ENCODE measurements at places on chromosomes 5 and 9.
A peak's percentile ranks its signal among the peaks of the same experiment; 100 is the strongest.

- ATAC-seq: no peak
Measured at GRCh38 chr5:147391781-147392180, 118.1 kb downstream of the DPYSL3 start.

DNA sequence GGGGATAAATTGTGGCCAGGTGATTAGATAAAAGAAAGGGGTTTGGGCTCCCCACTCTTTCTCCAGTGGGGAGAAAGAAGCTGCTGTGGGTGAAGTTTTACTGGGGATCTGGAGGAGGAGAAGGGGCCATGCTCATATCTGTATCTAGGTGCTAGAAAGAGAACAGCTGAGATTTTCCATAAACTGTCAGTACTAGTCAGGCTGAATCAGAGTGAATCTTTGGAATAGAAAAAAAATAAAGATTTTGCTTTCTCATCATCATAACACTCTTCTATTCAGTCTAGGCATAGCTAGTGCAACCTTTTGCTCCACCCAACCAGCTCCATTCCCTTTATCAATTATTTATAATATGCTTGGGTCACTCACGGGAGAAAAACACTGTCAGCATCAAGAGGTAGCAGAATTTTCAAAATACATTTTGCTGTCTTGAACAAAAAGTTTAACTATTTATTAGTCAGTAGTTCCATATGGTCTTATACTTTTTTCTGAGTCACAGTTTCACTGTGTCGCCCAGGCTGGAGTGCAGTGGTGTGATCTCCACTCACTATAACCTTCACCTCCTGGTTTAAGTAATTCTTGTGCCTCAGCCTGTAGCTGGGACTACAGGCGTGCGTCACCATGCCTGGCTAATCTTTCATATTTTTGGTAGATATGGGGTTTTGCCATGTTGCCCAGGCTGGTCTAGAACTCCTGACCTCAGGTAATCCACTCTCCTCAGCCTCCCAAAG, 21.3 kb upstream of the ERMP1 start:
- peak; percentile 63 for ATAC-seq

DNA sequence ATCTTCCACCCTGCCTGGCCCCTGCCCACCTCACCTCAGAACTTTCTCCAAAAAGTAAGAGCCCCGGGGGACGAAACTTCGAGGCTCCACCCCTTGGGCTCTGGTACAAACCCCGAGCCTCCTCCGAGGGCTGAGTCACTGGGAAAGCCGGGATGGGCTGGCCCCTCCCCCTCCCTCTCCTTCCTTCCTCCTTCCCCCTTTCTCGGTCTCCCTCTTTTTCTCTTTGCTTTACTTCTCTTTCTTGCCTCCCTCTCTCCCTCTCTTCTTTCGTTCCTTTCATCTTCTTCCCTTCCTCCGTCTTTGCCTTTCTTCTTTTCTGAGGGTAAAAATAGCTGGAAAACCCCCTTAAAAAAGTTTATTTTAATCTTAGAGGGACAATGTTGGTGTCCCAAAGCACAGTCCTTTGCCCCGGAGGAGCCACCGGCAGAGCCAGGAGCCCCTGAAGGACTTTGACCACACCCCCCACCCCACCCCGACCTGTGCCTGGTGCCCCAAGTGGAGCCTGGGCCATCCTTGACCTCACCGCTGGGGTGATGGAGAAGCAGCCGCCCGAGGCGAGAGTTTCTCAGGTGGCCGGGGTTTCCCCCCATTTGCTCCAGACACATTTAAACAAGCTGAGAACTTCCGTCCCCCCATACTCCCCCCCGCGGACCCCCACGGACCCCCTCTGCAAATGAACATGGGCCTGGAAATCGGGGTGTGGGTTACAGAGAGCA, 5.7 kb upstream of the NOTCH1 start:
- peak; percentile 42 for ATAC-seq

- ATAC-seq: no peak
Measured at GRCh38 chr9:120852240-120853010, 9.7 kb upstream of the PSMD5 start.

DNA sequence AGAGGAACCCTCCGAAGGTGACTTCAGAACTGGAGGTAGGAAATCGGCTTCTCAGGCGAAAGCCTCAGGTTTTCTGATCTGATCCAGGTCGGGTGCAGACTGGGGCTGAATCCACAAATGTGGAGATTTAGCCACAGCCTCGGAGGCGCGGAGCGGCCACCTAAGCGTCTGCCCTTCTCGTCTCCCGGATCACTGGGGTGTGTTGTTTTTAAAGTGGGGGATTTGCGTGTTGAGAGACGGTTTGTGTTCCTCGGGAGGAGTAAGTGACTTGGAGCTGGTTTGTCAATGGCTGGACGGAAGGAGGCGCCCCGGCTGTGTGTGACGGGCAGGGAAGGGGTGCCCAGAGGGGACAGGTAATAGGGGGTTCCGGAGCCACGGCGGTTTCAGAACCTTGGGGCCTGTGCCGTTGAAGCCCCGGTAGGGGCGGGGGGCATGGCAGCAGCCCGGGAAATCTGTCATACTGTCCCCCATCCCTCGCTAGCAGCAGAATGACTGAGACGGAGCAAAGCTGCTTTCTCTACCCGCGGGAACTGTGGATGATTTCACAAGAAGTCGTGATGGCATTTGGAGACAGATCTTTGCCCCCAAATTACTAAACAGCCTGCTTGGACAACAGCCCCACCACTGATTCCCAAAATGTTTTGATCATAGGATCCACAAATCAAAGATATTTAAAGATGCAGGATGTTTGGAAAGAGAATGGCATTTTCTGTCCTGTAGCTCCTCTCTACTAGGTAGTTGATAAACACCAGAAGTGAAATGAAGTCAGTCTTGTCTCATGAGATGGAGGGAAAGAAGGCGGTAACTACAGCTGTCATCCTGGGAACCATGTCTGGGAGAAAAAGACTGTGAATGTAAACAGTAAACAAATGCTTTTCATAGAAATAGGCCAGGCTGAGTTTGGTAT, 216.5 kb downstream of the PDZD2 start:
- ATAC-seq: peak; percentile 11

GRCh38 chr9:100731038-100731556, 153.2 kb downstream of the CAVIN4 start:
- ATAC-seq: no peak

- ATAC-seq: peak; percentile 28
Measured at GRCh38 chr5:90528601-90529193, 687 bp downstream of the LYSMD3 start.

GRCh38 chr9:35859990-35860339, 10.2 kb downstream of the OR13J1 start:
- no peak for ATAC-seq

DNA sequence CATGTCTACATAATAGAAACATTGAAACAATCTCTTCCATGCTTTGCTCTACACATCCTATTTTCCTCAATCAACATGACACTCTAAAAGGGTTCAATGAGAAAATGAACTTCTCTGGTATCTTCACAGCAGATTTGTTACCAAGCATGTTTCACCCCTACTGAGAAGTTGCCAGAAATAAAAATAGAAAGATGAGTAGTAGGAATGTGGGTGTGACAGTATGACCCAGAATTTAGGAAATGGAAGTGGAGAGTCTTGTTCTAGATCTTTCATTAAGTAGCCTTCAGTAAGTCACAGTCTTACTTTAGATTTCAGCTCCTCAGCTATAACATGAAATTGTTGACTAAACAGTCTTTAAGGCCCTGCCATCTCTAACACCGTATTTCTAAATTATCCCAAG, 581.8 kb downstream of the EFNA5 start:
- ATAC-seq: no peak

GRCh38 chr5:73638344-73639095, 12.5 kb downstream of the ARHGEF28 start:
- no peak for ATAC-seq

DNA sequence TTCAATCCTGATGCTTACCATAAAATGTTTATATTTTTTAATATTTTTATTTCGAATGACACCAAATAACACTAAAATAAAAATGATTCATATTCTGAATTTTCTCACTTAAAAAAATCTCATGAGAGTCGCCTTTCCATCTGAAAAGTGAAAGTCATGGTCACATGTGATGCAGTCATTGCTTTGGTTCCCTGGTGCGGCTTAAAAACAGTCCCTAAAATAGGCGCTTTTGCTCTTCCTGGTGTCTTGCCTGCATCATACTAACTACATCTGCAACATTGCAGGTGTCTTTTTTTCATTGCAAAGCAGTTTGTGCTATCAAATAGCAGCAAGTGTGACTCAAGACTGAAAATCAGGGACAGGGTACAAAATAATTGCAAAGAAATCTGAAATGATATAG, 185.2 kb upstream of the NREP start:
- no peak for ATAC-seq

DNA sequence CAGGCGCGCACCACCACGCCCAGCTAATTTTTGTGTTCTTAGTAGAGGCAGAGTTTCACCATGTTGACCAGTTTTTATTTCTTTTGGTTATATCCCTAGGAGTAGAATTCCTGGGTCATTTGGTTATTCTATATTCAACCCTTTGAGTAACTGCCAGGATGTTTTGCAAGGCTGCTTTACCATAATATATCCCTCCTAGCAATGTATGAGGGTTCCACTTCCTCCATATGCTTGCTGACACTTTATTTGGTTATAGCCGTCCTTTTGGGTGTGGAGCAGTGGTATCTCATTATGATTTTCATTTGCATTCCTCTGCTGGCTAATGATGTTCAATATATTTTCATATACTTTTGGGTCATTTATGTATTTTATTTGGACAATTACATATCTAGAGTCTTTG, 81.2 kb downstream of the RAB24 start:
- ATAC-seq: no peak

- ATAC-seq: no peak
Measured at GRCh38 chr5:93164690-93165089, 416.3 kb downstream of the NR2F1-AS1 start.

DNA sequence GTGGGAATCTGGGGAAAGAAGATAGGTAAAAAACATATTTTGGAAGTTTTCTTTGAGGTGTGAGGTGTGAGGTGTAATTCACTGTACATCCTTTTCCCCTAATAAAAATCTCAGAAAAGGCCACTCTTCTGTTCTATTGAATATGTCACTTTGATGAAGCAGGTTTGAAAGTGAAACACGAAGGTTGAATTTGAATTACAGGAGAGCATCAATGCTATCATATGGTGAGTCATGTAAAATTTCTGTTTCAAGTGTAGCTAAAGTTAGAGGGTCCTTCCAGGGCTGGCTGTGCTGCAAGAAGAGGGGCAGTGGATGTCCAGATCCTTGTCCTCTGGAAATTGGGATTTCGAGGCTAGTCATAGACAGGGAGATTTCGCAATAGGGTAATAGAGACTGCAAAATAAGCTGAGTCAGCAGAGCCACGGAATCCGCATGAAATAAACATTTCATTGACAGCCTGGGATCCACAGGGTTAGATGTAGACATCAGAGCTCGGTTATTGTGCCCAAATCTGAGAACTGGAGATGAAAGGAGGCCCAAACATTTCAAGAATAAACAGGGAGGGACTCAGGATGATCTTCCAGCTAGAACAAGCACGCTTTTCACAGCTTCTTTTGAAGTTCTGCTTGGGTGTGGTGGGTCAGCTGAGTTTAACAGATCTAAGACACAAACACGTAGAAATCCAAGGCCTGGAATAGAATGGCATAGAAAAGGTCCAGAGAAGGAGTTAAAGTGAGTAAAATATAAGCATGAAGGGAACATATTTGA, 194.4 kb upstream of the CDKN2B start:
- peak; percentile 69 for ATAC-seq

- no peak for ATAC-seq
Measured at GRCh38 chr5:15992918-15993317, 186.7 kb downstream of the MARCHF11 start.

DNA sequence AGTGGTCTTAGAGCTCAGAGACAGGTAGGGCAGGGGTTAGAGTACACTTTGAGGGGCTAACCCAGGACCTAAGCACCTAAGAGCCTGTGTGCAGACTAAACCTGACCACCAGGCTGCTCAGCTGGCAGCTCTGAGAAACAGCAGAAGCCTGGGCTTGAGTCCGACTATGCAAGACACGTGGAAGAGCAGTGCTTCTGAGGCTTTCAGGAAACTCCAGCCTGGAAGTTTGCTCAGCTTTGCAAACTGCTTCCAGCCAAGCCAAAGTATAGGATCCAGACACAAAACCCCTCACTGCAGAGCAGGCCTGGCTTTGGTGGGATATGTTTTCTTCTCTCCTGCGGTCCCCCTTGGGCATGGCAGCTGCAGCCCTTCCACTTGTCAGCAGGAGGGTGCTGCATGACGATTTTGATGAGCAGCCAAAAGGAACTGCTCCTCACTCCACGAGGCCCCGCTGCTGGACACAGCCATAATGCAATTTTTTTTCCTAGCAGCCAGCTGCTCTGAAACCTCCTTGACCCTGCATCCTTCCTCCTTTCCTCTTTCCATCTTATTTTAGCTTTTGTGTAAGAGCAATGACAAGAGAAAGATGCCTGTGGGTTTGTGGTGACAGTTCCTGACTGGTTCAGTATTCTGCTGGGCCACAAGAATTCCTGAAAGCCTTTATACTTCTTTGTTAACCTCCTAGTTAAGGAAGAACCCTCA, 123.1 kb downstream of the LIFR start:
- ATAC-seq: no peak

GRCh38 chr9:128280084-128280622, 4.1 kb downstream of the SWI5 start:
- ATAC-seq: no peak

DNA sequence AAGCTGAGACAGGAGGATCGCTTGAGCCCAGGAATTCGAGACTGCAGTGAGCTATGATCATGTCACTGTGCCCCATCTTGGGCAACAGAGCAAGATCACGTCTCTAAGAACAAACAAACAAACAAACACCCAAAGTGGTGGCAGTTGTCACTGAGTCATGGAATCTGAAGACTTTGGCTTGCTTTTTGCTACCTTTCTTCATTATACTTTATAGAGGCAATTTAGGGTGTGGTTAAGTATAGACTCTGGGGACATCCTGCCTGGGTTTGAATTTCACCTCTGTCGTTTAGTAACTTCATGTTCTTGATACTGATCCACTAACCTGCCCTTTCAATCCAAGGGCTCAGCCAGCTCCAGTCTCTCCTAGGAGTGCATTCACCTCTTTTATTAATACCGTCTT, 13.0 kb upstream of the HOMER1 start:
- no peak for ATAC-seq

DNA sequence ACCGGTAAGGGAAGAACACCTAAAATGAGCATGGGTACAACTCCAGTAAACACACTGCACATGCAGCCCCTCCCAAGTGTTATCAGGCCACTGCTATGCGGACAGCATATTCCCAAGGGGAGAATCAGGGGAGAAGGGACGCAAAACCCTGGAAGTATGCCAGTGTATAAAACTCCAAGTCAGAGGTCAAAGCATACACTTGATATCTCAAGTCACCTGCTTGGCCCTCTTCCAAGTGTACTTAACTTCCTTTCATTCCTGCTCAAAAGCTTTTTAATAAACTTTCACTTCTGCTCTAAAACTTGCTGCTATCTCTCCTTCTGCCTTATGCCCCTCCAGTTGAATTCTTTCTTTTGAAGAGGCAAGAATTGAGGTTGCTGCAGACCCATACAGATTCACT, 408.1 kb downstream of the HTR1A start:
- ATAC-seq: no peak

- ATAC-seq: peak; percentile 26
Measured at GRCh38 chr9:32581512-32582143, 8.7 kb upstream of the NDUFB6 start.

DNA sequence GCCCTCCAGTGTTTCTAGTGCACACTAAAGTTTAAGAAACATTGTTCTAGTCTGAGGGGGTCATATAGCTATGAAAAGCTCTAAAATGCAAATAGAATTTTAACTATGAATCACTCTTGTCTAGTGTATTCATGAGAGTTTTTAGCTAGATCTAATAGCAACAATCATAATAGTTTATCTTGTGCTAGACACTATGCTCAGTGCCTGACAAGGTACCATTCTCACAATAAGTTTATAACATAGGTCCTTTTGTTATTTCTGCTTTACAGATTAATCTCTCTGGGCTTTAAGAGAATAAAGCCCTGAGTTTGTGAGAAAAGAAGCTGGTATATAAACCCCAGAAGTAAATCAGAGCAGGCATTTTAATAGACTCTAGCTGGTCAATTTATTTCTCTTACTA, 2120.7 kb downstream of the MAT2B start:
- ATAC-seq: no peak

Measured in activated T-helper 17 cell treated with anti-CD3 and anti-CD28 coated beads, Interleukin-2, amount 50 U/mL, for 72 hours (primary cell).